Type B pancreatic cell (in vitro differentiated cells): ENCODE measurements at places on chromosomes 16 and 17.

- DNase-seq: no peak
These were observed 158.1 kb downstream of the ZNF423 start for GRCh38 chr16:49697631-49698452.

GRCh38 chr16:8572063-8572918, 18.0 kb downstream of the TMEM114 start:
- DNase-seq: no peak

GRCh38 chr16:68416057-68417046, 32.0 kb downstream of the SMPD3 start:
- DNase-seq: no peak

DNA sequence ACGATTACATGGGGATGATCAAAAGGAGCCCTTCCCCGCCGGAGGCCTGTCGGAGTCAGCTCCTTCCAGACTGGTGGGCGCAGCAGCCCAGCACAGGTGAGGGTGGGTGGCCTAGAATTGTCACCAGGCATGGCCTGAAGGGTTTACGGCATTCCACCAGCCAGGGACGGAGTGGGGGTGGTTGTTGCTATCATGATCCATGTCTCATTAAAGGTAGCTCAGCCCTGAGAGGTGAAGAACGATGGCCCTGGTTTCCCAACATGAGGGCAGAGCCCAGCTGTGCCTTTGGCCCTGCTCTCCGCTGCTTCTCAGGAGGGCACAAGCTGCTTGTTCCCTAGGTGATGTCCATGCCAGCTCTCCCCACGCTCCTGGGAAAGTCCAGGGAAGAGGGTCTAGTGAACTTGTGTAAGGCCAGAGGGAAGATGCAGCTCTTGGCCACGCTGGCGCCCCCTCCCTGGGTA, 14.2 kb downstream of the IRF8 start:
- DNase-seq: no peak

DNA sequence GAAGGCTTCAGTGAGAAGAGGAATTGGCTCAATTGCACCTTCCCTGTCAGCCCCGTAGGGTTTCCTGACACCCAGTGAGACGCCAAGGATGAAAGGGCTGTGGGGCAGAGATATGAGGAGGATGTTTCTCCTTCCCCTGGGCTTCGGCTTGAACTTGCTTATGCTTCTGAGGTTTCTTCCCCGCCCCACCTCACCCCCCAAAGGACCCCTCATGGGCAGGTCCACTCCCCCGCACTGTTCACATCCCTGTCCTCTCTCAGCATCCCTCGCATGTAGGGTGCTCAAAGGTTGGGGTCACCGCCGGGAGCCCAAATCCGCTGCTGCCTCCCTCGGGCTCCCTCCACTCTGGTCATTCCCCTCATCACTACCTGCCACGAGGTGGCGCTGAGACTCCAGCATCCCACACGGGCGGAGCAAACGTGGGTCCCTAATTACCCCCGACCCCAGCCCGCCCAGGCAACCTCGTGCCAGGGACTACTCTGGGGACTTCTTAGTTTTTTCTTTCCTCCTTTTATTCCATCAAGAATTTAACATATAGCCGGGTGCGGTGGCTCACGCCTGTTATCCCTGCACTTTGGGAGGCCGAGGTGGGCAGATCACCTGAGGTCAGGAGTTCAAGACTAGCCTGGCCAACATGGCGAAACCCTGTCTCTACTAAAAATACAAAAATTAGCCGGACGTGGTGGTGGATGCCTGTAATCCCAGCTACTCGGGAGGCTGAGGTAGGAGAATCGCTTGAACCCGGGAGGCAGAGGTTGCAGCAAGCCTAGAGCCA, 3.3 kb upstream of the TRARG1 start:
- DNase-seq: no peak

GRCh38 chr17:81392909-81393654, 2.2 kb upstream of the BAHCC1 start:
- DNase-seq: no peak
